ENCODE measurements at places on chromosomes 2 and 18.

DNA sequence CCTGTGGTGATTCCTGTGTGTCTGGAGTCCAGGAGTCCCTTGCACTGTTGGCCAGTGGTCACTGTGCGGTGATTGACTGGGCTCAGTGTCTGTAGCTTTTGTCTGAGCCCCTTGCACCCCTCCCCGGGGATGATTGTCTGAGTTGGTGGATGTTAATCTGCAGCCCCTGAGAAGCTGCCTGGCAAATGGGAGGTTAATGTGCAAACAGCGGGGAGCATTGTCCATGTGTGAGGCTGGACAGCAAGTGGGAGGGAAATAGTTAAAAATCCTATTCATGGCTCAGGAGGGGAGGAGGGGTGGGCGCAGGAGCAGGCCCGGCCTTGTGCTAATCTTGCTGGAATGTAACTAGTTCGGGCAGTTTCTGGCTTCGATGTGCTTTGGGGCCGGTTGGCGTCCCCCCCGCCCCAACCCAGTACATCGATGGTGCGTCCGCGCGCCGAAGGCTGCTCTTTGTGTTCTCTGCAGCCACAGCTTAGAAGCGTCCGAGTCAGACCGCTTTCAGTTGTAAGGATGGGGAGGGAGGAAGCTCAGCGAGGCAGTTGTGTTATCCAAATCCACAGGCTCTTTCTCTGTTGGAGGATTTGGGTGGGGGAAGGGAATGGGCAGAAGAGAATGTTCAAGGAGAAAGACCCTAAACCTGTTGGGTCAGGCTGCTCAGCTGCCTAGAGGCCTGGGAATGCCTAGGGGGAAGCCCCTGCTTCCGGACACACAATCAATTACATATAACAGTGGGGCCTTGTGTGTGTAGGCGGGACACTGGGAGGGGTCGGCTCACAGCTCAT, 71.8 kb downstream of the TGOLN2 start:
- no peak for DNase-seq

DNA sequence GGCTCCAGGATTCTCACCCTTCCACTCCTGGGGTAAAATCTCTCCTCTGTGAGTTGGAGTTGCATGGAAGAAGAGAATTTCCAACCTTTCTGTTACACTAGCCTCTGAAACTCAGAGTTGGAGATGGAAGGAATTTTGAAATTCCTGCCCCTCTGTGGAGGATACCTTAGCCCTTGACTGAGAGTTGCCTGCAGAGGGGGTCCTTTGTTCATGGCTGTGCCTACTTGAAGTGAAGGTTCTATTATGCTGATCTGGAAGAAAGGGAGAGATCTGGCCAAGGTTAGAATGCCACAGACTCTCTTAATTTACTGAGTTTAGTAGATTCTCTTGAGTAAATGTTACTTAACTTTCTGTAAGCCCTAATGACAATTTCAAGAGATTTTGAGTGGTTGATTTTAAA, 626.6 kb upstream of the GYPC start:
- no peak for DNase-seq

DNA sequence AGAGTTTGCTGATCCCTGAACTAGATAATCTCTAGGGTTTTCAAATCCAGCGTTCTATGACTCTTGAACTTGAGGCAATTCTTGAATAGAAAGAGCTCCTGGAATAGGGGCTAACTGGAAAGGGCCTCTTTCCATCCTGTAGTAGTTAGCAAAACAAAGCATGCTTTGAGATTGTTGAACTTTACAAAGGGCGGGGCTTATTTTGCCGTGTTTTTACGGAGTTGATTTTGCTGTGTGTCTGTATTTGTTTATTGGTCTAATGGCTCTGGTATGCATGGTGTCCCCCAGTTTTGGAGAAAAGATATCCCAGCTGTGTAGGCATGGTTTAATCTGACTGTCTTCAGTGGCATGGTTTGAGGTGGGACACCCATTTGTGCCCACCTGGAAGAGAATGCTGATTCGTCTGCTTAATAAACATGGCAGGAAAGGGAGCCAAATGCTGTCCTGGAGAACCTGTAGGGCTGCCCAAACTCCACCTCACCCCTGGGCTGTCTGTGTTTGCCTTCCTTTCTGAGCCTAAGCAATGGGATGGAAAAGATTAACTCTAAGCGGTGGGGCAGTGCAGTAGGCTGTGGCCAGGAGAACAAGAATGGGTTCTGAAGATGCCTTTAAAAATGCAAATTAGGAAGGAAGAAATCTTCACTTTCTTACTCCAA, 74.1 kb upstream of the FOSL2 start:
- no peak for DNase-seq

- no peak for DNase-seq
Measured at GRCh38 chr2:43121580-43122314, 104.7 kb downstream of the ZFP36L2 start.

- no peak for DNase-seq
Measured at GRCh38 chr2:141523199-141523598, 607.6 kb downstream of the LRP1B start.

DNA sequence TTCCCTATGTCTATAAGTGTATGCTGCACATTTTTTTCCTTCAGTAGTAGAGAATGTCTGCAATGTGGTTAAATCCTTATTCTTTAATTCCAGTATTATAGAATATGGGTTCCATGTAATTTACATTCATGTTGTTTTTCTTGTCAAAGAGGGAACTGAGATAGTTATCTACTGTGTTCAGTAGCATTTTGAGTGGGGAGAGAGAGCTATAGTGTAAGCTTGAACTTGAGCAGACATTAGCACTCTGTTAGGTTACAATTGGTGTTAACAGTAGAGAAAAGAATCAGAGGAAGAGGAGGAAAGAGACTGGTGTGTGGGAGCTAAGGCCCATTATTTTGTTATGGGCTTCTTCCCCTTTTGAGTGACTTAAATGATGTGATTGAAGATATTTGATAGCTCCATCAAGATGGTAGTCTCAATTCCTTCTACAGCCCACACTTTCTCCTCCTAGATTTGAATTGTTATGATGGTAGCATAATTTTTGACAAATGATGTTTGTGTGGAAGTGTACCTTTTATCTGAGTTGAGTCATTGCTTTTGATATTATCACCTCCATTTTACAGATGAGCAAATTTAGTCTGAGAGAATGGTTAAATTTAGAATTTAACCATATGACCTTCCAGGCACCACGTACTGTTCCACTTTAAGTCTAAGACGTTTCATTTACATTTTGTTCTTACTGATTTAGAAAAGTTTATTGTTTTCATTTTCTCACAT, 71.3 kb downstream of the FMNL2 start:
- no peak for DNase-seq

GRCh38 chr2:173101687-173102086, 26.0 kb downstream of the MAP3K20 start:
- no peak for DNase-seq

GRCh38 chr2:159146996-159147666, 139.4 kb downstream of the WDSUB1 start:
- DNase-seq = no peak

DNA sequence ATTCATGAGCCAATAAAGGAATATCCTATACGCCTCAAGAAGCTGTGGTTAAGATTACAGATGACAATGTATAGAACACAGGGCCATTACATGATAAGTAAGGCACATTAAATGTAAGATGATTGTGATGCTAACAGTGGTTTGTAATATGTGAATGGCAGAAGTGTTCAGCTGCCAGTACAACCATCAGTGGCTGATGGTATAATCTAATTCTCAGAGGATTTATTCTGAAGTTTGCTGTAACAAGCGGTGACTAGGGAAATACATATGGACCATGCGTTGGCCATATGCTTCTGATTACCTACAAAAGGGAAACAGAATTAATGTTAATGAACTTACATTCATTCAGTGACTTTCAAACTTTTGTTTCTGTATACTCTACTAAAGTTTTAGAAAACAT, 750.8 kb upstream of the KLHL29 start:
- no peak for DNase-seq

- DNase-seq = no peak
Measured at GRCh38 chr18:76425146-76426131, 69.6 kb downstream of the ZNF516 start.

DNA sequence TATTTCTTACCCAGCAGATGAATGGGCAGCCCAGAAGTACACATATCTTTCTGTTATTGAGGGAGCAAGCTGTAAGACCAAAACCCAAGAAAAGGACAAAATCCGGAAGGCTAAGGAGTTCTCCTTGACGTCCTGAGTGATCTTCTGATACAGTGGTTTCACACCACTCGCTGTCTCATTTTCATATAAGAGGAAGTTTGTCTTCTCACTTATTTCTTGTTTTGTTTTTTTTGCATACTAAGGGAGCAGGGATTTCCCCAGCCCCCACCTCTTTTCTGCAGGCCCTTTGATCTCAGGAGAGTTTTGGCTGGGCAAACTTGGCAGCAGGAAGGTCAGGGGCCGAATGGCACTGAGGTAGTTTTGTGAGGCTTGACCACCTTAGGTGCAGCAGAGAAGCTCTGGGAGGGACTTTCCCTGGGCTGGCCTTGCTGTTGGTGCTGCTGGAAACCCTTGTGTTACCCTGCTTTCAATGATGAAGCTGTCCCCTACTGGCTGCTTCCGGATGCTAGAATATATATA, 13.3 kb downstream of the CHRNA1 start:
- no peak for DNase-seq

- DNase-seq = no peak
Measured at GRCh38 chr18:24853076-24853475, 392.6 kb downstream of the HRH4 start.

GRCh38 chr18:23668731-23669130, 6.0 kb upstream of the ANKRD29 start:
- no peak for DNase-seq

DNA sequence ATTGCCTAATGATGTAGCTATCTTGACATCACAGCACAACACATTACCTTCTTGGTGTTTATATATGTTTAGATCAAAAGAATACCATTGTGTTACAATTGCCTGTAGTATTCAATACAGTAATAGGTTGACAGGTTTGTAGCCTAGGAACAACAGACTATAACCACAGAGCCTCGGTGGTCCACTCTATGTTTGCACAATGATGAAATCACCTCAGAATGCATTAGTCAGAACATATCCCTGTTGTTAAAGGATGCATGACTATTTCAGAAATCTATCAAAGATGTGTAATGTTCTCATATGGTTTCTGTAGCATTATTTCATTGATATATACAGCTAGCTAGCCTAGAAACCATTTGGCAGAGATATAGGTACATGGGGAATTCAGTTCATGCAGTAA, 8.9 kb downstream of the METTL5 start:
- DNase-seq = no peak

DNA sequence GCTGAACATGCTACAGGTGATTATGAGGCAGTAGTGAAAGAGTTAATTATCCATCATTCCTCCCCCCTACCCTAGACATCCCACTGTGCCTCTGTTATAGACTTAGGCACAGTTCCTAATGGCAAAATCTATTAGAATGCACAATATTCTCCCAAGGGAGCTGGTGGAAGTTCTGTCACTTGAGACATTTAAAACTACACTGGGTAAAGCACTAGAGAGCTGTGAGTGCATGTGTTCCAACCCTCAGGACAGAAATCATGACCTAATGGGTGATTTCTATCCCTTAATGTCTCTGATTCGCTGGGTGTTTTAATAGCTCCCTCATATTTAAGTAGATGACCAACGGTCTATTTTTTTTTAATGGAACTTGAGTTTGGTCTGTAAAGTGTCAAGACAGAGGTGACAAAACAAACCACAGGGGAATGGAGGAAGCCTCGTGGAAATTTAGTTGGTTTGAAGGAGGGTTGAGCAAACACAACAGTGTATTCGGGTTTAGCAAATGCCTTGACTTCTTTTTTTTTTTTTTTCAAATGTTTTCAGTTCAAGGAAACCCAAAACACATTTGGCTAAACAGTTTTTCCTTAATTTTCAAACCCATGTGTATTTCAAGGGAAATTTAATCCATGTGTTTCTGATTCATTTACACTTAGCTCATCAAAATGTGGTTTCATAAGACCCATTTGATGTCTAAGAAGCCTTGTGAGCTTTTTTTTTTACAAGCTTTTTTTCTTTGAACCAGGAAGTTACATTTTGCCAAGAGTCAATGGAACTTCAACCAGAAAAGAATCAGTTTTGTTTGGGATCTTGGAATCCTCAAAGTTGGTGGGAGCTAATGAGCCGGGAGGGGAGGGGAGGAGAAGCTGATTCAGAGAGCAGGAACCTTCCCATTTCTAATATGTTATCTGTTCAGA, 665.1 kb upstream of the ZEB2 start:
- DNase-seq = no peak

DNA sequence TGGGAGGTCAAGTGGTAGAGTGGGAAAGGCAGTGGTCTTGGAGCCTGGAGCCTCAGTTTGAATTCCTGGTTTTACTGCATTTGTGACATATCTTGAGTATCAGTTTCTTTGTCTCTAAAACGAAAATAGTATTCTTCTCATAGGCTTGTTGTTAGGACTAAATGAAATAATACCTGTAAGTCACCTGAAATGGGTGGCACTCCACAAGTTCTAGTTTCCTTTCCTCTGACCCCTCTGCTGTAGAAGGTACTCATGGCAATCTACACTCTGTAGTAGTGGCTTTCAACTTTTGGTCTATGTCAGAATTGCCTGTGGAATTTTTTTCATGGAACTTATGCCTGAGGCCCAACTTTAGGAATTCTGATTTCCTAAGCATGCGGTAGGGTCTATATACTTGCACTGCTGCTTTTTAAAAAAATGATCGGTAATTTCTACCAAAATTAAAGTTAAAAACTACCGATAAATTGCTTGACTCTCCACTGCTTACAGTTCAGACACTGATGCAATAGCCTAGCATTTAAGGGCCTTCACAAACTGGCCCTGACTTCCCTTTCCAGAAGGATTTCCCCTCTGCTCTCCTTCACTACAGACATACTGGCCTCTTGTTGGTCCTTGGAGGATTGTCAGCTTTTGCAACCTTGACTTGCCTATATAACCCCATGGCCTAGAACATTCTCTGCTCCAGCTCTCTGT, 47.2 kb downstream of the PLEK start:
- no peak for DNase-seq

- DNase-seq = no peak
Measured at GRCh38 chr2:172430678-172431077, 3.3 kb downstream of the ITGA6 start.

DNA sequence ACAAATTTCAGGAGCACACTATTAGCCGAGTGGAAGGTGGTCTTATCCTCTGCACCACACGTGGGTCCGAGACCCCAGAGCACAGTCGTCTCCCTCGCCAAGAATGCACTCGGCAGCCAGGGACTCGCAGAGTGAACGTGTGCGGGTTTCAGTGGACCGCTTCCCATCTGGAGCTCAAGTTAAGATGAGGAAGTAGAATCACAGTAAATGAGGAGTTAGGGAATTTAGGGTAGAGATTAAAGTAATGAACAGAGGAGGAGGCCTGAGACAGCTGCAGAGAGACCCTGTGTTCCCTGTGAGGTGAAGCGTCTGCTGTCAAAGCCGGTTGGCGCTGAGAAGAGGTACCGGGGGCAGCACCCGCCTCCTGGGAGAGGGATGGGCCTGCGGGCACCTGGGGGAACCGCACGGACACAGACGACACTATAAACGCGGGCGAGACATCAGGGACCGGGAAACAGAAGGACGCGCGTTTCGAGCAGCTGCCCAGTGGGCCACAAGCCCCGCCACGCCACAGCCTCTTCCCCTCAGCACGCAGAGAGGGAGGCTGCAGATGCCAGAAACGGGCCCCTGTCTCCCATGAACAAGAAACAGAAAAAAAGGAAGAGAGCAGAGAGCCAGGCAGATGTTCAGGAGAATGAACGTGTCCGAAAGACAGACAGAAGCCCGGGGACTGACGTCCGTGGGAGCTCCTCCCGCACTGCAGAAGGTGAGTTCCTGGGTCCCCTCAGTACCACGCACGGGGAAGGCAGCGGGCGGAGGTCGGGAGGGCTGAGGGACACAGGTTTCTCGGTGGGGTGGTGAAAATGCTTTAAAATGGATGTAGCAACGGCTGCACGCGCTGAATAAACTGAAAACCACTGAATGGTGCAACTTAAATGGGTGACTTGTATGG, 5.4 kb upstream of the KCNG2 start:
- DNase-seq = no peak

- no peak for DNase-seq
Measured at GRCh38 chr18:50751490-50751889, 68.3 kb downstream of the MRO start.

Data from activated T-helper 1 cell treated with anti-CD3 and anti-CD28 coated beads, Interleukin-2, amount 50 U/mL, for 16 hours (primary cell).